ENCODE measurements at places on chromosomes 16 and 17.

- DNase-seq: no peak
Observed at GRCh38 chr16:79598063-79598347, 2.5 kb downstream of the MAF start.

DNA sequence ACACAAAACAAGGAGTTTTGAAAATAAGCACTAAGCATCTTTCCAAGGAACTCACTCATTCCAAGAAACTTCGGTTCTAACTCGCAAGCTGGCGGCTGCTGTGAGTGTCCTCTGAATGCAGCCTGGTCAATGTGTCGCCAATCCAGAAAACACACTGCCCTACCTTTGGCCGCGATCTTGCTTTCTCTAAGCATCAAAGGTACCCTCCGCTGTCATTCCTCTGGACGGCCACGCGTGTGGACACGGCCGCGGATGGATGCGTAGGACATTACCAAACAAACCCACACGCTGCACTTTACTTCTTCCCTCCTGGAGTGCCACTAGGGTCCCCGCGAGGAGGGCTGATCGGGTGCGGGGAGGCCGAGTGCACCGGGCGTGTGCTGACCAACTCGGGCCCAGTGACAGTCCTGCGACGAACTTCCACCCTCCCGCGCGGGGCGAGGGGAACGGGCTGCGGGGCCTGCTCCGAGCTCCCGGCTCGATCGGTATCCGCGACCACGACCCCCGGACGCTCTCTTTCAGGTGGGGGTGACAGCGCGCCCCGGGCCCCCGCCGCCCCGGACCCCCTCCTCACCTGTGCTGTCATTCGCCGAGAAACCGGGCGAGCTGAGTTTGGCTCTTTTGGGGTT is 1.1 kb downstream of the CREBBP start:
- DNase-seq: peak; percentile 58

DNA sequence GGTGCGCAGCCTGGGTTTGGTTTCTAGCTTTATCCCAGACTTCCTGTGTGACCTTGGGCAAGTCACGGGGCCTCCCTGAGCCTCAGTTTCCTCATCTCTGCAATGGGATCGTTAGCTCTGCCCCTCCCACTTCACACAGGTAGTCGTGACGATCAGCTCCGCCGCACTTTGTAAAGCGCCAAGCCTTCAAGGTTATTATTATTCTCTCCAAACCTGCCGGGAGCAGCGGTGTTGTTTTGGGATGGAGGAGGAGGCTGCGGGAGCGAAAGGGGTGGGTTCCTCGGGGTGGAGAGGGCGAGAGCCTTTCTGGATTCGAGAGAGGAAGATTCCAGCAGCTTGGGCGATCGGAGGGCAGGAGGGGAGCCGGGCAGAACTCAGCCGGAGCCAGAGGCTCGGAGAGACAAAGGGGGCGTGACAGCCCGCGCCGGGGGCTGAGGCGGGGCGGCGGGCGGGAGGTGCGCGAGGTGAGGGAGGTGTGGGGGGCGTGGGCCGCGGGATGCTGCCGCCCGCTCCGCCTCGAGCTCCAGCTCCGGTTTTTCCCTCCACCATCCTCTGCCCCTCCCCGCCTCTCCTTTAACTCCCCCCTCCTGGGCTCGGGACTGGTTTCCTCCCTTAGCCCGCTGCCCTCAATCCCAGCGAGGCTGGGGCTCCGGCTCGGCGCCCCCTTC is at the start of gene EFNB3:
Gene EFNB3, plus strand, starts transcription at position 602 of the 668 bp plus-strand sequence. CDS start 397 bp downstream, outside the sequence.
- no peak for DNase-seq

DNA sequence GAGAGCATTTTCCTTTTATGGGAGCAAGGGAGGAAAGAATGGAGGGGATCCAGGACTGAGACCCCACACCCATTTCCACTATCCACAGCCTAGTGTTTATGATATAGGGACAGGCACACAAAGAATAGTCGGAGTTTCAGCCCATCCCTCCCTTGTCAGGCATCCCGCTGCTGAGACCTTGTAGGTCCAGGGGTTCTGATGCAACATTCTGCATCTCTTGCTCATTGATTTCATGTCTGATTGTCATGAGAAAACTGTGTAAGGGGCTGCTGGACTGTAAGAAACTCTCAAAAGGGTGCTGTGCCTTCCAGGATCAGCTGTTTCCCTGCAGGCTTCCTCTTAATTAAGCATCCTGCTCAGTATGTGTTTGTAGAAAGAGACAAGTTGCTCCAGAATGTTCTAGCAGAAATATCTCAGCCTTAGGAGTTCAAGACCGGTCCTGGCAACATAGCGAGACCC is 5.3 kb upstream of the POLR3E start:
- DNase-seq: no peak

DNA sequence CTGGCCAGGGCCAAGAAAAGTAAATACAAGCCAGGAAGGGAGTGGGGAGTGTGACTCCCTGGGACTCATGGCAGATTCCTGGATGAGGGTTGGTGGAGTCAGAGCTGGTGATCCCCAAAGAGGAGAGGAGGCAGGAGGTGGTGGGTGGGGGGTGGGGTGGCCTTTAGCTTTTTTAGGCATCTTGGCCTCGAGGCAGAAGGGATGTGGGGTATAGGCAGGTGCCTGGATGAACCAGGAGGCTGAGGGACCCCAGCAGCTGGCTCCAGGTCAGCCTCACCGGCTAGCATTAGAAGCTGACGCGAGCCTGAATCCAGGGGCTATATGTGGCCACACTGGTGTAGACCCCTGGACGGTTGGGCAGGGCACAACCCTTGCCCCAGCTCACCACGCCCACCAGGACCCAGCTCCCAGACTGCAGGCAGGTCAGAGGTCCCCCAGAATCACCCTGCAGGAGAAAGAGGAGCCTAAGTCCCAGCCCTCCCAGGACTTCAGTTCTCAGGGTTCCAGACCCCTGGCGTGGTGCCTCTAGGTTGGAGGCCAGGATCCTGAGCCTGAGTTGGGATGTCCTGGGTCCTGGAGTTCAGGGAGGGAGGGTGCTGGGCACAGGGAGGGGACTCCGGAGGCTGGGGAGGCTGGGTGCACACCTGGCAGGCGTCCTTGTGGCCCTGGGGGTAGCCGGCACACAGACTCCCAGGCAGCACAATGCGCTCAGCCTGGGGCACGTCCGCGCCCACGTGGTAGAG is 2.8 kb downstream of the PRSS33 start:
- DNase-seq: no peak

GRCh38 chr16:9860876-9861275 is 321.4 kb downstream of the GRIN2A start:
- no peak for DNase-seq

GRCh38 chr16:3856367-3857141 is 24.0 kb downstream of the CREBBP start:
- DNase-seq: no peak

DNA sequence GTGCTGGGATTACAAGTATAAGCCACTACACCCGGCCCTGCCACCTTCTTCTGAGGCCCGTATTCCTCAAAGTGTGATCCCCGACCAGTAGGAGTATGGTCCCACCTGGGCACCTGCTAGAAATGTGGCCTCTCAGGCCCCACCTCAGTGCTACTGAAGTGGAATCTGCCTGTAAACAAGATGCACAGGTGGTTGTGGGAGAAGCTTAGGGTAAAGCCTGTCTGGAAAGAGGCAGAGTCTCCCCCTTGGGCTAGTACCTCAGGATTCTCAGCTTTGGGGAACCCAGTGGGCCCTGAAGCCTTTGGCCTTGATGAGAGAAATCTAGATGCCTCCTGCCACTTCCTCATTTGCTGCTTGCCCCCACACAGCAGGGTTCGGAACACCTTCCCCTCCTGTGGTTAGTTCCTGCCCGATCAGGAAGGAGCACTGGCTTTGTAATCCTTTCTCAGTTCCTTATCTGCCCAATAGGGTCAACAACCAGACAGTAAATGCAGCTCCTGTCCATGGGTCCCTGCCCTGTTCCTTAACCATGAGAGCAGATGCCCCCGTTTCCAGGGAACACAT is 25.2 kb downstream of the TK2 start:
- peak; percentile 72 for DNase-seq

DNA sequence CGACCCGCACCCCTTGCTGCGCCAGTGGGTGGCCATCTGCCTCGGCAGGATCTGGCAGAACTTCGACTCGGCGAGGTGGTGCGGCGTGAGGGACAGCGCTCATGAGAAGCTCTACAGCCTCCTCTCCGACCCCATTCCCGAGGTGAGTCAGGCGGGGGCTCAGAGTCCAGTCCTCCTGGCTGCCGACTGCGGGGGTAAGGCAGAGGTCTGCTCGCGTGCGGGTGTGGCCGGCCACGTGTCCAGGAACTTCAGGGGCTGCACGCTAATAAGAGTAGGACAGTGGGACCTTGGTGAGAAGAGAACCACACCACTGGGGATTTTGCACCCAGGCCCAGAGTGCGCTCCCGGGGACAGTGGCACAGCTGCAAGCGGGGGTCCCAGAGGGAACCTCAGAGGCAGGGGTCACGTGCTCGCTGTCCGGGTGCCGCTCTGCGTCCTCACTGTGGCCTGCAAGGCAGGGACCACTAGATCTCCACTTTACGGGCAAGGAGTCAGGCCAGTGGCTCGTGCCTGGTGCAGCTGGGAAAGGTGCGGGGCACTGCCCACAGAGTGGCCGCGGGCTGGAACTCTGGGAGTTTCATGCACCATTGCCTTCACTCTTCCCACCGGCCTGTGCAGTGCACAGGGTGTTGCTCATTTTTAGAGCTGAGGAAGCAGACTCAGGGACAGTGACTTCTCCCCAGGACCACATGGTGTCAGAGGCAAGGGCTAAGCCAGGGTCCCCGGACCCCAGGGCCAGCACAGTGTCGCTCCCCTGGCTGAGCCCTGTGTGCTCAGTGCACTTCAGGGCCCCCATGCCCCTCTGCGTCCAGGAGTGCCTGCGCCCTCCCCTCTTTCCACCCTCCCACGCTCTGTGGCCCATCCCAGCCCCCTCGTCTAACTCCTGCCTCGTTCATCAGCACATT is 107.6 kb upstream of the CHMP6 start:
- DNase-seq: no peak

- no peak for DNase-seq
Observed at GRCh38 chr17:9484789-9485188, 90.8 kb downstream of the STX8 start.

- DNase-seq: no peak
Observed at GRCh38 chr17:31309556-31309955, 4.3 kb downstream of the EVI2B start.

- DNase-seq: no peak
Observed at GRCh38 chr16:49647673-49648072, 208.2 kb downstream of the ZNF423 start.

DNA sequence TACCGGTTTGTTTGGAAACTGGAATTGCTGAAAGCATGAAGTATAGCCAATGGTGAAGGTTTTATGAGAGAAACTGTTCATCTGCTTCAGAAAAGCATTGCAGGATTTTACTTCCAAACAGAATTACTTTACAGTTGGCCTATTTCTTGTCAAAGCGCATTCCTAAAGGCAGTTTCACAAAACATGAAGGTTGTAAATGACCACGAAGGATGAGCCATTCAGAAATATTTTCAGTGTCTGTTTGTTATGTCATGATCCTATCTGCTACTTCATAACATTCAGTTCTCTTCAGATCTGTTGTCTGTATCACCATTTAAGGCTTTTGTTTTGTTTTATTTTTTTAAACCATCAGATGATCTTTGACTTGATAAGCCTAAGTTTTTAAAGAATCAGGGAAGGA is 45.7 kb downstream of the AATF start:
- DNase-seq: no peak

DNA sequence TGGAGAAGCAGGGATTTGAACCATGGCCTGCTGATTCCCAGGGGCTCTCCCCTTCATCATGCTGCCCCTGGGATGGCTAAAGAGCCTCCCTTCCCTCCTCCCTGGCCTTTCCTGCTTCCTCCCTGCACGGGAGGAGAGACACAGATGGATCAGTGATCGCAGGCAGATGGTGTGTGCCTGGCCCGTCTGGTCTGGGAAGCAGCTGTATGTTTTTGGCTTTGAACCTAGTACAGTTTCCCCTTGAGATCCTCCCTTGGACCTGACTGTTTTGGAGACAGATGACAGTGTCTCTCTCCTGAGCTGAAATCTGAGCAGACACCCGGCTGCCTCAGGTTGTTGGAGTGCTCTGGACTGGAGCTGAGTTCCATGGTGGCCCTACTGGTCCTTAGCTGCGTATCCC is 29.0 kb upstream of the ATP2C2 start:
- DNase-seq: peak; percentile 8

DNA sequence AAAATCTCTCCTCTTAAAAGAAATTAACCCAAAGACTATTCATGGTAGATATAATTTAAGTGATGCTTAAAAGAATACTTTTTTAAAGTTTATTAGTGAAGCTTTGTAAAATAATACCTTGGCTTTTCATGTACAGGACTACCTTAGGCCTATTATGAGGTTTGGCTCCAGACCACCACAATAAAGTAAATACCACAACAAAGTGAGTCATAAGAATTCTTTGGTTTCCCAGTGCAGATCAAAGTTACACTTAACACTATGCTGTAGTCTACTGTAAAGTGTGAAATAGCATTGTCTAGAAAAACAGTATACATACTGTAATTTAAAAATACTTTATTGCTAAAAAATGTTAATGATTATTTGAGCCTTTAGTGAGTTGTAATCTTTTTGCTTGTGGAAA is 31.7 kb downstream of the CLTC start:
- DNase-seq: no peak

- DNase-seq: no peak
Observed at GRCh38 chr16:65365732-65366715, 244.2 kb upstream of the CDH11 start.

DNA sequence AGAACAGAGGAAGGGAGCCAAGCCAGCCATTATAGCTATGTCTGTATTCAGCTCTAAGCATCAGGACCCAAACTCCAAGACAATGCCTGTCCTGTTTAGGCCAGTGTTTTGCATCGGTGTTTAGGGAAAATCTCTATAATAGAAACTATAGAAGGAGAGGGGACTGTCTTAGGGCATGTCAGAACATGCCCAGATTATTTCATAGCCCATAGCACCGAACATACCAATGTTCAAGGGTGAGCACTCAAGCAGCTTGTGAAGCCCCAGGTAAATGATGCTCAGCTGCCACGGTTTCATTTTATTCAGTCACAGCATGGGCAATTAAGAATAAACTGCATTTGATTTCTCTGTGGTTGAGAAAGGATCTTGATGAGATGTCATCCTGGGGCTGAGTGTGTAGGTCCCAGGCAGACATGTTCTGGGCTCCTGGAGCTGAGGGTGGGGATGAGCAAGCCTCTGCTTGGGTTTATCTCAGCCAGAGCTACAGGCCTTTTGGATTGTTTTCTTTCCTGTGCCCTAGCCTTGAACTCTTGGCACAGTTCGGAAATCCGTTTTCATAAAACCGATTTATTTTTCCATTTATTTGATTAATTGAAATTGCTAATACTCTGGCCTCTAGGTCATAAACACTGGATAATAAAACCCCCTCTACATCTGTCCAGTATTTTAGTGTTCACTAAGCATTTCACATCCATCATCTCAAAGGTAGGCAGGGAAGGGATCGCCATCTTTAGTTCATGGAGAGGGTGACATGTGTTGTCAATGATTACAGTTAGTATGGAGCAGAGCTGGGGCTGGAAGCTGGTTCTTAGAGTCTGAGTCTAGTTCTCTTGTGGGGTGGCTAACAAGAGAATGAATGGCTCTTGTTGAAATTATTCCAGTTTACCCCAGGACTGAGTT is 290.7 kb upstream of the ASIC2 start:
- DNase-seq: no peak

Data from aorta (tissue), 5 donors.